Spleen (tissue), 13 donors: ENCODE measurements at places on chromosomes 11 and 22. TPM values are rescaled to one million over a fixed set of nuclear protein-coding genes. Genes with fewer than 3 reads are reported as not detected.

- no peak overlapping the region for H3K4me3 ChIP-seq
- H3K4me1 ChIP-seq: no peaks in the 10 kb centered on the region
- no peak overlapping the region for H3K27ac ChIP-seq
- peaks cover 7% of the 10 kb centered on the region for H3K27me3 ChIP-seq
Observed at GRCh38 chr11:125378571-125378970, 117.5 kb downstream of the FEZ1 start.

GRCh38 chr11:128226106-128226716, 361.1 kb downstream of the ETS1 start:
- DNase-seq: no peak
- no peaks in the 10 kb centered on the region for H3K27me3 ChIP-seq
- peaks cover 9% of the 10 kb centered on the region for H3K4me1 ChIP-seq
- no peaks in the 10 kb centered on the region for H3K36me3 ChIP-seq
- no peak overlapping the region for H3K4me3 ChIP-seq
- H3K27ac ChIP-seq: no peak overlapping the region

FAT3 gene
- total RNA-seq: 0.39 TPM

ARHGAP32 gene
- total RNA-seq: 10.5 TPM

CDHR5 gene
- not detected for total RNA-seq
